ENCODE measurements at places on chromosomes 4 and X. TPM values are rescaled to one million over a fixed set of nuclear protein-coding genes. Genes with fewer than 3 reads are reported as not detected.

P2RY4 gene
- total RNA-seq: 0.06 TPM

ZNF157 gene
- 0.05 TPM for total RNA-seq

EVC2 gene
- 2.1 TPM for total RNA-seq

ETDA gene
- not detected for total RNA-seq

SOX3 gene
- total RNA-seq: not detected

FAM9A gene
- total RNA-seq: not detected

RAB9B gene
- not detected for total RNA-seq

SLC7A11 gene
- 20.9 TPM for total RNA-seq

BTC gene
- total RNA-seq: 1.1 TPM

USP51 gene
- total RNA-seq: 0.43 TPM

UGT2B7 gene
- total RNA-seq: 0.35 TPM

TCEAL6 gene
- total RNA-seq: not detected

F11 gene
- not detected for total RNA-seq

SPATA18 gene
- total RNA-seq: 5.5 TPM
